ENCODE measurements at places on chromosomes 13 and 19.

DNA sequence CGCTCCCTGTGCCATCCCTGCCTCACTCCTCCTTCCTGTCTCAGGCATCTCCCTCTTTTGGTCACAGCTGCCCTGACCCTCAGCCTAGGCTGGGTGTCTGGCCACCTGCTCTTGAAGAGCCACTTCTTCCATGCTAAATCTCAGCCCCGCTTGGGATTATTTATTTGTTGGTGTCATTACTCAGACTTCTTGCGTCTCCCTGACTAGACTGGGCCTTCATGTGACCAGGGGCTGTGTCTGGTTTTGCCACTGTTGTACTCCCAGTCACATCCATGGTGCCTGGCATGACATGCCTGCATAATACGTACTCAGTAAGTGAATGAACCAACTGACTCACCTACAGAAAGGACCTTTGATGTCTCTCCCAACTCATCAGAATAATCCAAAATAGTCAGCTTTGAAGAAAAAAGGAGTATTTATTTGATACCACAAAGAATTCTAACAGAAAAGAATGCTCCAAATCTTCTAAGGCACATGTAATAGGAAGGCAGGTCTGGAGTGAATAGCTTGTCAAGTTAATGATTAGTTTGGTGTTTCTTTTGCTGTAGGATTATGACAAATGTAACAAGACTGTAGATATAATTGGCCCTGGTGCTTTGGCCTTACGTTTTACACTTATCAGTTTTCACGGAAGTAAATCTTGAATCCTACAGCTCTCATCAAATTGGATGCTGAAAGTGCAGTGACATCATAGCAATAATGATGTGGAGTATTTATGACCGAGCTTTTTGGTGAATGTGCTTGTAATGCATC, 84.0 kb downstream of the ALOX5AP start:
- DNase-seq: no peak

DNA sequence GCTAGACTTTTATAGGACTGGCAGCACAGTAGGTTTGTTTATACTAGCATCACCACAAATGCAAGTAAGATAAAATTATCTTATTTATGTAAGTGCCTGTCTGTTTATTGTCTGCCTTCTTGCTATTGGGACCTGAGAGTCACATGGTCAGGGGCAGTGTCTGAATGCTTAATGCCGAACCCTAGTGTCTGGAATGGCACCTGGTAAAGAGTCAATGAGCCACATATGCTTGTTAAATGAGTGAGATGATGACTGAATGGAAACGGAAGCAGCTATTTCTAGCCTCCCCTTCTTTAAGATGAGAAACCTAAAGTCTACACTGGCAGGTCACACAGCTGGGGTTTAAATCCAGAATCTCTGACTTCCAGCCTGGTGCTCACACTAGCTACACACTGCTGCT, 92.2 kb downstream of the STOML3 start:
- DNase-seq: no peak

- DNase-seq: no peak
Observed at GRCh38 chr13:110164706-110165105, 142.3 kb downstream of the COL4A1 start.

DNA sequence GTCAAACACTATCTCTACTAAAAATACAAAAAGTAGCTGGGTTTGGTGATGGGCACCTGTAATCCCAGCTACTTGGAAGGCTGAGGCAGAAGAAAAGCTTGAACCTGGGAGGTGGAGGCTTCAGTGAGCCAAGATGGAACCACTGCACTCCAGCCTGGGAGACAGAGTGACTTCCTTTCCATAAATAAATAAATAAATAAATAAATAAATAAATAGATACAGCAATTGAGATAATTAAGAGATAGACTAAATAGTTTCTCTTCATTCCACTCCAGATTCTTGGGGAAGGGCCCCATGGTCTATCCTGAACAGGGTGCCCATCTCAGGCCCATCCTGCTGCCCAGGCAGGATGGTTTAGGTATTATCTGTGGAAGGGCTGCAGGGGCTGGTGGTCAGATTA, 24.0 kb upstream of the FARP1 start:
- DNase-seq: no peak

GRCh38 chr13:111241006-111241755, 79.3 kb upstream of the TEX29 start:
- no peak for DNase-seq

- no peak for DNase-seq
Observed at GRCh38 chr13:77048681-77049080, 21.7 kb upstream of the FBXL3 start.

DNA sequence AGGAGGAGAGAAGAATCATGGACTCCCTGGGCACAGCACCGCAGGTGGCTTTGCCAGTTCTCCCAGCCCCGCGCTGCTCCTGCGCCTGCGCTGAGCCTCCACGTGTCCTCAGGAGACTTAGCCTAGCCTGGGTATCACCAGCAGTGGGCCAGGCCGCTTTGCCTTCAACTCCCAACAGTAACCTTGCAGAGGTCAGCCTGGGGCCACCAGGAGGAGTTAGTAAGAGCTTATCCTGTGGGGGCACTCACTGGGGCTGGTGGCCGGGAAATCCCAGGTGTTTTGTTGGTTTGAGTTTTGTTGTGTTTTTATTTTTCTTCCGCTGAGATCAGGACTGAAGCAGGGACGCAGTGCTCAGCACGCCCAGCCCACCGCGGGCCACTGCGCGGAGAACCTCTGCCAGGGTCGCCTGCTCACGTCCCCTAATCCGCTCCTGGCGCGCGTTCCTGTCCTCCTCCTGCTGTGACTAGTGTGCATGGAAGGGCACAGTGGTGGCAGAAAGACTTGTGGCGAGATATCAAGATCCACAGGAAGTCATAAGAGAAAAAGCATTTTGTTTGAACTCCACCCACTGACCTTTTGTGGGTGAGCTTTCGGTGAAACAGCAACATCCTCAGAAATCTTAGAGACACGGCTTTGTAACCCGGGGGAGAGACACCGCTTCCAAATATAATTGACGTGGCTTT, 207.4 kb upstream of the RFC3 start:
- DNase-seq: peak; percentile 35

GRCh38 chr13:110759710-110760109, 46.2 kb downstream of the ING1 start:
- DNase-seq: no peak

DNA sequence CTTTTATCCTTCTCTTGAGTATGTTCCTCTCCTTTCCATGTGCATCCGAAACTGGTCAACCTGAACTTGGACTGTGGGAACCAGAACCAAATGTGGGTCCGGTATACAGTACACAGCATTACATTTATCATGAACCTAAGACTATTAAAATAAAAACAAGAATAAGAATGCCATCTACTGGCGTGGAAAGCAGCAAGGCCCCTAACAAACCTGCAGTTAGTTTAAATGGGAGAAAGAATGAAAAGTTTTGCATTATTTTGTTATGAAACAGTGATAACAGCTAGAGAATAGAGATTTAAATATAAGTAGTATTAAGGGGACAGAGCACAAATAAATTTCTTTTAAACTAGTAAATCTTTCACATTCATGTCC, 159.5 kb downstream of the RBM26 start:
- no peak for DNase-seq

DNA sequence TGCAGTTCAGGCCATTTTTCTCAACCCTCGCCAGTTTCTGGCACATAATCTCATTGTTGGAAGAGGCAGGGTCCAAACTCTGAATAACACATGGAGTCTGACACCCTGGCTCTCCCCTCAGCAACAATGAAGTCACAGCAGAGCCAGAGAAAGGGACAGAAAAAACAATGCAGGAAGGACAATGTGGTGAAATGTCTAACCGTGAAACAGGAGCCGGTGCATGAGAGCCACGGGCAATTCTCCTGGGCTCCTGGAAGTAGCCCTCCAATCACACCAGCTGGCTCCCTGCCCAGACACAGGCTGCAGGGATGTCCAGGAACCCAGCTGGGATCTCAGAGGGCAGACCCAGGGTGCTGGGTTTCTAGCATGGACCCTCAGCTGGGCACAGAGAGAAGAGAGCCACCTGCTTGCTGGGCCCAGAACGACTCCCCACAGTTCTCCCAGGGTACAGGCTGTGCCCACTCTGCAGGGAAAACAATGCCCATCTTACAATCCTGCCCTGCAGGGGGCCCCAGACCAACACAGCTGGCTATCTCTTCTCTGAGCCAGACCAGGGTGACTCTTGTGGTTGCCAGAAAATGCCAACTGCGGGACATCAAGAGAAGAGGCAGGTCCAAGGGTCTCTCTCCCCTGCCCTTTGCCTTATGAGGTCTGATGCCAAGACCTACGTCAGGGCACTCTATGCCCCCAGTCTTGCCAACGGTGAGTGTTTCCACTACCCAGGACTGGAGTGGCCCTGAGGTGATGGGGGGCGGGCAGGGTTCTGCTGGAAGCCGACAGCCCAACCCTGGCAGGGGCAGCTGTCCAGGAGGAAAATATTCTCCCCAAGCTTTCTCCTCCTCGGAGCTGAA, 64.5 kb downstream of the CEBPG start:
- no peak for DNase-seq

DNA sequence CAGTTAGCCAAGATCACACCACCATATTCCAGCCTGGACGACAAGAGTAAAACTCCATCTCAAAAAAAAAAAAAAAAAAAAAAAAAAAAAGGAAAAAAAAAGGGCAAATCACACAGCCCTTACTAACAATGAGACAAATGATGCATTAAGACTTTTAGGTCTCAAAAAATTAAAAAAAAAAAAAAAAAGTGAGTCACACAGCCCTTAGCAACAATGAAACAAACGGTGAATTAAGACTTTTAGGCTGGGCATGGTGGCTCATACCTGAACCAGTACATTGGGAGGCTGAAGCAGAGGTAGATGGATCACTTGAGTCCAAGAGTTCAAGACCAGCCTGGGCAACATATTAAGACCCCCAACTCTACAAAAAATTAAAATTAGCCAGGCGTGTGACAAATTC, 32.4 kb upstream of the EIF3G start:
- DNase-seq: no peak

- DNase-seq: no peak
Observed at GRCh38 chr19:49339301-49340068, 4.3 kb downstream of the CD37 start.

GRCh38 chr19:50287331-50287730, 41.8 kb downstream of the KCNC3 start:
- DNase-seq: no peak

- DNase-seq: no peak
Observed at GRCh38 chr13:42977219-42977659, 14.8 kb downstream of the EPSTI1 start.

DNA sequence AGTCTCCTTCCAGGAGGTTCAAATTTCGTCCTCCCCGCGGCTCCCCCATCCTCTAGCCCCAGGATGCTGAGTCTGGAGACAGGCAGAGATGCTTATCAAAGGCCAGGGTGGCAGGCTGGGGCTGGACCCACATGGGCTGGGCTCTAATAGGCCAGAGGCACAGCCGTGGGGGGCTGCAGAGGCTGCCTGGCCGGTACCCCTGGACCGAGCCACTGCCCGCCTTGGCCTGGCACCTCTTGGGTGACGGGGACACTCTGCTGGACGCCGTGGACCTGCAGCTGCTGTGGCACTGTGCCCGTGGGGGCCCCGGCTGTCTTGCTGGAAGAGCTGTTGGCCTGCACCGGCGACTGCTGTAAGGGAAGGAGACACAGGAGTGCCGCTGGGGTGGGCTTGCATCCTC, 25.8 kb downstream of the RFX1 start:
- DNase-seq: no peak

- DNase-seq: no peak
Observed at GRCh38 chr19:39412867-39413271, 400 bp downstream of the PLEKHG2 start.

DNA sequence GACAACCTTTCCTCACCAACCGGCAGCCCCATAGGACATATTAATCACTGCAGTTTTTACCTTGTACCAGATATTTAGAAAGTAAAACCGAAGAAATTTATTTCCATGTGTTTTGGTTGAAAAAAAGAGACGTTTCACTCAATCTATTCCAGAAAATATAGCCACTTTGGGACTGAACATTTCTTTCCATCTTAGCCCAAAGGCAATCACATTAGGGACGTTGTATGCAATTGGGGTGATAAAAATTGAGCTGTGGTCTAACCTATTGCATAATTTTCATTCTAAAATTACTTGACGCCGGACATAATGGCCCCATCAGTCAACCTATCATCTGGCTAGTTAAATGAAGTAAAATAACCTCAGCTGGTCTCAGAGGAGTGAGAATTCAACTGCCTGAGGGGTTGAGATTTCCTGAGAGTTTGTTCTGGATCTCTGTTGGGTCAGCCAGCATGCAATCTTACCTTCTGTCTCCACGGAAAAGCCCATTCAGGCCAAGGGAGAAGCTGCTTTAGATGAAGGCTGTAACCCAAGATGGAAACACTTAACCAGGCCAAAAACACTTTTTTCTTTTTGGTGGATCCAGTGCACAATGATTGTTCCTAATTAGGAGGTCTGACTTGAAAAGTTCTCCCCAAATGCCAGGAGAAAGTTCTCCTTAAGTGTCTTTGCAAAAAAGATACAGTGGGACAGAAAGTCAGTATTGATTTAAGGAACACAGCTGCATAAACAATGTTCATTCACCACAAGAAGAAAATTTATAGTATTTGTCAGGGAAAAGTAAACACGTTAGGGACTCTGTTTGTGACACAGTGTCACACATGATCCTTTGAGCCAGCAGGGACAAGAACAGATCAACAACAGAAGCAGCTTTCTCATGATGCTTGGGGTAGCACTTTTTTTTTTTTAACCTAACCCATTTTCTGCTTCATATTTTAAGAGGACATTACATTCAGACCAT, 34.1 kb downstream of the DLEU7 start:
- no peak for DNase-seq

DNA sequence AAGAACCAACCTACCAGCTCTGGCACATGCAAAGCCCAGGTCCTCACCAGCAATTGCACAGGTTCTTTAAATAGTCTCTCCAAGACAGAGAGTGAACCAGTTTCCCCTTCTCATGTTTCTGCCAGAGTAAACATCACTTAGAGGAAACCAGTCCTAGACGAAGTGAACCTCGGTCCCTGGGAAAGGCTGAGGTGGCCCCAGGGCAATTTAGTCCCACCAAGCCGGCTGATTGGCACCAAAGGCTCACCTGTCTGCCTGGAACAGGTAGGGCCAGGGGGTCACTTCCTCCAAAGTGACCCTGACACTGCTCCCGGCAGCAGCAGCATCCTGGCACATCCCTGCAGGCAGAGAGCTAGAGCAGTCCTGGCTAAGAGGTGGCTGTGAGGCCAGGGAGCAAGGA, 122.9 kb upstream of the ZNF507 start:
- no peak for DNase-seq

DNA sequence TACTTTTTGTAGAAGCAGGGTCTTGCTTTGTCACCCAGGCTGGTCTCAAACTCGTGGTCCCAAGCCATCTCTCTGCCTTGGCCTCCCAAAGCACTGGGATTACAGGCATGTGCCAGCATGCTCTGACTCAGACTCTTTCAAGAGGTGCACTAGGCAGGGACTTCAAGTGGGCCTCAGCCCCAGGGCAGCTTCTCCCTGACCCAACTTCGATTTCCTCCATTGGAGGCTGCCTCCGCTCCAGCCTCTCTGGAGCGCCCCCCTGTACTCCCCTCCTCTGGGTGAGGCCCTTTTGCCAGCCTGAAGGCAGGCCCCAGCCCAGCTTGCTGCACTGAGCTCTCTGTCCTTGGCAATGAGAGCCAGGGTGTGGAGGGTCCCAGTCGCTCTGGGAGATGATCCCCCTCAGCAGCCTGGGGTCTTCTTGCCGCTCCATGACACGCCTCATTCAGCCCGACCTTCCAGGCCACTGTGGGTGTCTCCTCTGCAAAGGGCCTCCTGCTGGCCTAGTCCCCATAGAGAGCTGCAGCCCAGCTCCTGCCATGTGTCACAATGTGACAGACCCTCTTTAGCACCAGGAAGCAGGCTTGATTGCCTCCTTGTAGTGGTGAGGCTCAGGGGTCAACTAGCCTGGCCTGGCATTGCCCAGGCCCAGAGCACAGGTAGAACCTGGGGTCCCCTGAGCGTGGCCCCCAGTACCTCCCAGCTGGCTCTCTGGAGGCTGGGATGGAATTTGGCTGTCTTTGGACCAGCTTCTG, 16.4 kb downstream of the CARM1 start:
- DNase-seq: no peak

- DNase-seq: no peak
Observed at GRCh38 chr19:1606138-1606651, 933 bp upstream of the UQCR11 start.
